ENCODE measurements at places on chromosomes 11 and 22.

- DNase-seq = peak; percentile 90
Measured at GRCh38 chr22:38051900-38052862, 5.0 kb upstream of the PICK1 start.

GRCh38 chr11:131851964-131852755 lies 481.7 kb downstream of the NTM start:
- no peak for DNase-seq

GRCh38 chr11:34972892-34973291 lies 56.5 kb downstream of the PDHX start:
- DNase-seq = no peak

DNA sequence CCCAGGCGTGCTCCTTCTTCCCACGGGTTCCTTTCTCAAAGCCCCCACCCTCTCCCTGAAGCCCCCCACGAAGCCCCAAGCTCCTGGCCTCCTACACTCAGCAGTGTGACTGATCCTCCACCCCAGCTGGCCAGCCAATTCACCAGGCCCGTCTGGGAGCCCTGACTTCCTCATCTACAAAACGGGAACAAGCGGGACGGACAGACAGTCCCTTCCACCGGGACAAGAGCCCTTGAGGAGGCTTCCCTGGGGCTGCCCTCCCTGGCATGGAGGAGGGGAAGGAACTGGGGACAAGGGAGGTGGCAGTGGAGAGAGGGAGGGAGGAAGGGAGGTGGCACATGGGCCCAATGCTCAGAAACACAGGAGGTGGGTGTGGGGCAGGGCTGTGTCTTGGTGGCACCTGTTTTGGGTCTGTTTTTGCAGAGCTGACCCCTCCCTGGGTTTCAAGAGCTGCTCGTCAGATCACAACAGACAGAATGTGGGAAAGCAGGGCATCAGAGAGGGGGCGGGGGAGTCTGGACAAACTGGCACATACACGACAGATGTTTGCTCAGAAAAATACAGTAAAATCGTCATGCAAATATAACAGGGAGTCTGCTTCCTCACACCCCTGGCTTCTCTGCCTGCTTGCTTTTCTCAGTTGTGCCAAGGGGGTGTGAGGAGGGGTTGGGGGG lies 56.8 kb downstream of the ELFN2 start:
- peak; percentile 65 for DNase-seq

GRCh38 chr11:111920908-111921307 lies 2.2 kb downstream of the C11orf52 start:
- no peak for DNase-seq

DNA sequence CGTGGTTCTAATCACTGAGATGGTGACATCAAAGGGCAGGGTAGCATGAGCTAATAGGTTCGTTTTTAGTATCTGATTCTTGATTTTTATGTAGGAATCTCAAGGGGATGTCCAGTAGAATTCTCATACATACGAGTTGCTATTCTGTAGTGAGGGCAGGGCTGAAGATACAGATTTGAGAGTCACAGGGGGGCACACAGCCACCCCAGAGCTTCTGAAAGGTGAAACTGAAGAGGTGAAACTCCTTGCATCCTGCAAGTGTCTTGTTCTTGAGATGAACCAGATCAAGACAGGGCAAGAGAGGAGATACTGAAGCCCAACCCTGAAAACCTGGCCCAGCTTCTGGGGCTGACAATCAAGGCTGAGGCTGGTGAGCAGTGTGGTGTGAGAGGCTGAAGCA lies 35.6 kb upstream of the TMEM123 start:
- no peak for DNase-seq

Measured in NCI-H524 (cell line).